ENCODE measurements at places on chromosomes 12 and 14.

DNA sequence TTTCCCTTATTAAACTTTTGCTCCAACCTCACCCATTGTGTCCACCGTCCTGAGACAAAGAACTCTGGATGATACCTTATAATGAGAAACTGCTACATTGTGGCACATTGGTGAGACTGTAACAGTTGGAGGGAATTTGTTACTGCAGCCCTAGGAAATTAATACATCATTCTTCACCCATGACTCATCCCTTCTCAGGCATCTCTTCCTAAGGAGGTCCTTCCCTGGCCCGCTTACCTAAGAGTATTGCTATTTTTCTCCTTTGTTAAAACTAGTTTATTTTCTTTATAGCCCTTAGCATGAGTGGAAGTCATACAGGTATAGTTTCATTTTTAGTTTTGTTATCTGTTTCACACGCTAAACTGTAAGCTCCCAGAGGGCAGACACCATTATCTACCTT, 87.1 kb downstream of the TMEM260 start:
- no peak for DNase-seq

DNA sequence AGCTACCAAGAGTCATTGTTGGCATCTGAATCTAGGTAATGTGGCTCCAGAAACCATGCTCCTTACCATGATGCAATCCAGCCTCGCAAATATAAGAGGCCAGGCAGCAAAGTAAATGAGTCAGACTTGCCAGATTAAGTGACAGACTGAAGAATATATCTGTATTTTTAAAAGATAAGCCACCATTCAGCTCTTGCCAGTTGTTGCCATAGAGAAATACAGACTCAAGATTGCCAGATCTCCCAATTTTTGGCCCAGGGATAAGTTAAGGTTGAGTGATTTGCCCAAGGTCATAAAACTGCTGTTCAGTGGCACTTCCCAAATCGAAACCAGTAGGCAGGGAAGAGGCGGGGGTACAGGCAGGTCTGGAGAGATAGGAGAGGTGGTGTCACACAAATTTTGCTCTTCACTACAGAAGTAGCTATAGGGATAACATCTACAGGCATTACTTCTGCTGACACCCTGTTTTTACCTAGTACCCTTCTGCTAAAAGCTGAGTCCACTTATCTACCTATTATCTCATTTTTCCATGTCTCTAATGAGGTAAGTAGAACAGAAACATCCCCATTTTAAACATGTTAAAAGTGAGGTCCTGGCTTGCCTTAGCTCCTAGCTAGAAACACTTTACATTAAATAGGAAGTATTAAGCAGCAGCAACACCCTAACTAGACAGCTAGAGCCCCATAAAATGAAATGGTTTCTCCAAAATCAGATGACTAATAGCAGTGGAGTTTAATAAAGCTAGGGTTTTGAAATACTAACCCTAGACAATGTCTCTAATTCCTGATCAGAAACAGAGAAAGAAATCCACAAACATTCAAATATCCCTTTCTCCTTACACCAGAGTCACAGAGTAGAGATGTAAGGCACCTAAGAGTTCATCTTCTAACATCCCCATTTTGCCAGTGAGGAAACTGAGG, 19.5 kb downstream of the DCAF5 start:
- DNase-seq, result peak; percentile 39

DNA sequence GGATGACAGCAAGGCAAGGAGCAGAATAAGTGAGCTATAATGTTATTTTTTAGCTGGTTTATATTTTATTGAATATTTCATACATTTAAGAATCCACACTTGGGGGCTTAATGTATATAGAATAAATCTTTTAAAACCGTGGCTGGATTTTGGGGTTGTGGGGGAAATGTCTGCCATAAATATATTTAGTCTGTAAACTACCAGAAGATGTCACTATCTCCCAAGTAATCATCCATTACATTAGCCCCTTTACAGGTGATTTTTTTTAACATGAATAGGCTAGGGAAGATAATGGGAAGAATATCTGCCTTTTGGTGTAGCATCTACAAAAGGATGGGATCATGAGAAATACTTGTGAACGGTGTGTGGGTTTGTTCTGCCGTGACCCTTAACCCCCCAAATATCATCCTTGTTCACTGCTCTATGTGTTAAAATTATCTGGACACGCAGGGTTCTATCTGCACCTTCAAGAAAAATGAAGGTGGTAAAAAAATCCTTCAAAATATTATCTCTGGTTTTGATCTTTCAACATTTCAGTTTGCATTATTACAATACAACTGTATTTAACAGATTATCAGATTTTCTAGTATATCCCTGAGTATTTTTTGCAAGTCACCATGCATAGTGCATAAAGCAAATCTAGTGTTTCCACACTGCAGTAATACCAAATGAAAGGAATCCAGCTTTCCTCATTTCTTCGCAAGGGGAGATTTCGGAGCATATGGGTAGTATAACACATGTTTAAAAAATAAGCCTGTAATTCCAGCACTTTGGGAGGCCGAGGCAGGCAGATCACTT, 8.0 kb upstream of the SLC17A8 start:
- no peak for DNase-seq

DNA sequence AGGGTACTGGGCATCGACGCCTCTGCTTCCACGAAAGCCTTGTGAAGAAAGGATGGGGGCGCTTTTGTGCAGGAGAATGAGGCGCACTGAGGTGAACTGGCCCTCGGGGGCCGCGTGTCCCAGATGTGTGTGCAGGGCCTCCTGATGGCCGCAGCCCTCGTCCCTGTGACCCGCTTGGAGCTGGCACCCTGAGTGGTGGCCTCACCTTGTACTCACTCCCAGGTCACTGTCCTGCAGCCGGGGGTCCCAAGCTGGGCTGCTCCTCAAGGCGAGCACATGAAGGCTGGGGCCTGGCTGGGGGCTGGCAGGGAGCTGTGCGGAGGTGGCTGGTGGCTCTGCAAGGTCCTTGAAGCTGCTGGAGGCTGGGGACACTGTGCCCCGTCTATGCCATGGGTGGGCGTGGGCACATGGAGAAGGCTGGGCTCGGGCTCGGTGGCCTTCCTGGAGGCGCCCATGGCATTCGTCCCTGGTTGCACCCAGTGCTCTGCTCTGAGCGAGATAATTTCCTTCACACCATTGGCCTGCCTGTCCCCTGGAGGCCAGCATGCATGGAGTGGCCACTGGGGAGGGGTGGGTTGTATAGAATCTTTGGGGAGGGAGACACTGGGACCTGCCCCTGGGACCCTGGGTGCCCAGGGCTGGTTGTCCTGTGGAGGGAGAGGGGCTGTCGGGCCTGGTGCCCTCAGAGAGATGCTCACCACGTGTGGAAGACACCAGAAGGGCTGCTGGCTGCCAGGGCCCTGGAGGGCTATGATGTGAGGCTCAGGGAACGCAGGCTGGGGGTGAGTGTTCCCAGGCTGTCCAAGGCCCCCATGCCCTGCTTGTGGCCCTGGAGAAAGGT, 79.3 kb downstream of the TMEM121 start:
- DNase-seq, result no peak

- no peak for DNase-seq
Measured at GRCh38 chr14:24133735-24134134, 2.3 kb upstream of the PSME1 start.

GRCh38 chr12:12898911-12899511, 7.6 kb downstream of the GPRC5A start:
- no peak for DNase-seq

DNA sequence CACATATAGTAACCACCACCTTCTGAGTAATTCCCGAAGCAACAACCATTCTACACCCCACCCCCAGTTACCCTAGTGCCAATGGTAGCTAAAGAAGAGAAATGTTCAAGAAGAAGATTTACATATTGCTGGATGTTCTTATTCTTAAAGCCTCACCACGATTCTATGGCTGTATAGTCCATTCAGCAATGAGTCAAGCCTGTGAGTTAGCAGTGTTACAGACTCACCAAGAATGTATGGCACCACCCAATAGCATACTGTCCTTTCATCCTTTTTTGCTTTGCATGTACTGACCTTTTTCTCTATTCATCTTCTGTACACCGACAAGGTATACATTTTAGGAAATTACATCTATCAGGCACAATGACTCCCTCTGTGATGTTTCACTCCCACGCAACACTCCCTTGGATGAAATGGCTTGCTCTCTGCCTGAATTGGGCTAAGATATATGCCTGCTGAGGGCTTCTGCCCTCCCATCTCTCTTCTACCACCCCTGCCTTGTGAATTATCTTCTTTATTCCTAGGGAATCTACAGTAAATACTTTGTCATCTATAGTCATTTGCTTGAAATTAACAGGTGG, 945.8 kb downstream of the DIO2 start:
- no peak for DNase-seq

GRCh38 chr14:72709916-72710611, 183.8 kb downstream of the DPF3 start:
- DNase-seq, result no peak

DNA sequence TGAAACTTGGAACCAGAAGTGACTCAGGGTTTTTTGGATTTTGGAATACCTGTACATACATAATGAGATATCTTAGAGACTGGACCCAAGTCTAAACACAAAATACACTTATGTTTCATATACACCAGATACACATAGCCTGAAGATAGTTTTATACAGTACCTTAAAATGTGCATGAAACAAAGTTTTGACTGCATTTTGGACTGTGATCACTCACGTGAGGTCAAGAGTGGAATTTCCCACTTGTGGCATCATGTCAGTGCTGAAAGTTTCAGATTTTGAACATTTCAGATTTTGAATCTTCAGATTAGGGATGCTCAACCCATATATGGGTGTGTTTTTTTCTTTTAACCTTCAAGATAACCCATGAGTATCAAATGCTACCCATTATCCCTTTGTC, 6.6 kb downstream of the SBNO1 start:
- DNase-seq, result no peak

GRCh38 chr14:101110729-101111619, 207.5 kb upstream of the RTL1 start:
- no peak for DNase-seq

- DNase-seq, result no peak
Measured at GRCh38 chr14:102909911-102910310, 12.6 kb upstream of the AMN start.

- peak; percentile 14 for DNase-seq
Measured at GRCh38 chr12:46983959-46984841, 95.2 kb upstream of the PCED1B start.

DNA sequence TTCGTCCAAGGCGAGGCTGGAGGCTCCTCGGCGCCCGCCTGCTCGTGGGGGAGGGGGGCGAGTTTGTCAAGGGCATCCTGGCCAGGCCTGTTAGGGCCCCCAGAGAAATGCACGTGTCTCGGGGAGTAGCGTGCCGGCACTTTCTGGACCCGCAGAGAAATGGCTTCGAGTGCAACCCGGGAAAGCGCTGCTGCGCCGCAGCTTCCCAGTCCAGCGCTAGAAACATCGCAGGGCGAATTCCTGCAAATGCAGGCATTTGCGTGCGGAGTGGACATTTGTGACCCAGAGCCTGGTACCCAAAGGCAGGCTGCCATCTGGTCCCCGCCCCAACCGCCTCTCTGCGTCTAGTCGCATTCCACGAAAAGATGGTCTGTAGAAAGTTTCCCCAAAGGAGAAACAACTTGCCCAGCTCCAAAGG, 756 bp downstream of the LGR5 start:
- no peak for DNase-seq
